Activated T-helper 1 cell treated with anti-CD3 and anti-CD28 coated beads, Interleukin-12 subunit alpha, Interleukin-12 subunit beta, Interleukin-2, Interleukin-4 antibody, amounts not matched to agents 30 ng/mL and 10 ng/mL and 1 ng/mL, durations not matched to agents 14 hours and 24 hours and 36 hours (primary cell): ENCODE measurements at places on chromosomes 7 and 10. TPM values are rescaled to one million over a fixed set of nuclear protein-coding genes. Genes with fewer than 3 reads are reported as not detected.

Gene HTR7
- total RNA-seq = not detected in 2 replicates

Gene HOXA9
- total RNA-seq = not detected in 2 replicates

- DNase-seq = no peak
These were observed 39.5 kb downstream of the DIP2C start for GRCh38 chr10:649798-650440.

DNA sequence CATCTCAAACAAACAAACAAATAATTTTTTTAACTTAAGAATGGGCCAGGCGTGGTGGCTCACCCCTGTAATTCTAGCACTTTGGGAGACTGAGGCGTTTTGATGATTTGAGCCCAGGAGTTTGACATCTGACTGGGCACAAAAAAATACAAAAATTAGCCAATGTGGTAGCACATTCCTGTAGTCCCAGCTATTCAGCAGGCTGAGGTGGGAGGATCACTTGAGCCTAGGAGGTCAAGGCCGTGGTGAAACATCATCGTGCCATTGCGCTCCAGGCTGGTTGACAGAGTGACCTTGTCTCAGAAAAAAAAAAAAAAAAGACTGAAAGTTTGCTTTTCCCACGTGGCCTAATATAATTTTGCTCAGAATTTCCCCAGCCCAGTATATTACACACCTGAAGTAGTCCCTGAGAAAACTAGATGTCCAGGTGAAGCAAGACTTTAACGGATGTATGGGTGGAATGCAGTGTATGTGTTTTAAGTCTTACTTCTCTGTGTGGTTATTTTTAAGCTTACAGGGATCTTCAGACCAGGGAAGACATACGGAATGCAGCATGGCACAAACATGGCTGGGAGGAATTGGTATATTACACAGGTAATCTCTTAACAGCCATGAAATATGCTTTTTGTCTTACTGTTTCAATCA is 32.6 kb downstream of the NIPSNAP2 start:
- no peak for DNase-seq

GRCh38 chr7:94410413-94411187 is 15.9 kb downstream of the COL1A2 start:
- no peak for DNase-seq
